Fibroblast of skin of right biceps (primary cell): ENCODE measurements at places on chromosomes 13 and 19.

DNA sequence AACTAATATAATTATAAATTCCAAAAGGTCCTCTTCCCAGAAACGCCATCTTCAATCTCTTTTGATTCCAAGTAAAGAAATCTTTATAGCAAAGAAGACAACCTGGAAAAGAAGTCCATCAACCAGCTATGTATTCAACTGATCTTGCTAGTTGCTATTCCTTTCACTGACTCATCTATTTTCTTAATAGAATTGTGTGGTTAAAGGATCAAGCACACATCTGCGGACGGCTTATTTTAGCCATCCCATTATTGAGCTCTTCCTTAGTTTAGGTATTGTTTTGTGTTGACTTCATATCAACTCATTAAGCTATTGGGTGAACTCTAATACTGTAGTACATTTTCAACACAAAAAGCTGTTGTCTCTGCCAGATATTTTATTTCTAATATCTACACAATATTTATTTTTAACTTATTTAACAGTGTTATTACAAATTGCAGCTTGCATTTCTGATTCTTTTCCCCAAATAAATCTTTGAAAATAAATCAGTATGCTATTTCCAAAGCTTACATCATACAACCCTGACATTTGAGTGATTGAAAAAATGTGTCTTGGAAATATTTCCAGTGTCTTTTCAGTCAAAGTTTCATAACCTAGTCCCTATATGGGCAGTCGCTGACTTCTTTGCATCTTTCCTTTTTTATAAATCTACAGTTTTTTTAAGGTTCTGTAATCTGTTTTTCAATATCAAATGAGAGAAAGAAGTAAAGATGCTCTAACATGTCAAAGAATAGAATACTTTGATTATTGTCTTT, 158.8 kb upstream of the SPRY2 start:
- DNase-seq = peak; percentile 17

- no peak for DNase-seq
Observed at GRCh38 chr19:2816641-2817040, 3.0 kb upstream of the ZNF554 start.

GRCh38 chr13:105527127-105527526, 1008.3 kb downstream of the EFNB2 start:
- no peak for DNase-seq

DNA sequence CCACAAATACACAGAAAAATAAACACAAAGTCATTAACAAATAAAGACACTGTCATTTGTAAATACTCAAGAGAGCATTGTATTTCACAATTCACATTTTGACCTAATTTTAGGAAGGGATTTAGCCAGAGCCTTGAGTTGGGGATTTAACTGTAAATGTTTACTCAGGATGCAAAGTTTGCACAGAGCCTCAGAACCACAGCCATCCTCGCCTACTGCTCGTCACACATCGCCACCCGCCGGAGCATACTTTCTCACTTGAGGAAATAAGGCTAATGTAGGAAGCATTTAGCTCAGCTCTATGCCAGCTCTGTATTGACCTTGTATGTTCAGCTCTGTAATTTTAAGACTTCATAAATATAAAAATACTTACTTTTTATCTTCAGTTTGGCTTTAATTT, 442.7 kb downstream of the OXGR1 start:
- DNase-seq = no peak

DNA sequence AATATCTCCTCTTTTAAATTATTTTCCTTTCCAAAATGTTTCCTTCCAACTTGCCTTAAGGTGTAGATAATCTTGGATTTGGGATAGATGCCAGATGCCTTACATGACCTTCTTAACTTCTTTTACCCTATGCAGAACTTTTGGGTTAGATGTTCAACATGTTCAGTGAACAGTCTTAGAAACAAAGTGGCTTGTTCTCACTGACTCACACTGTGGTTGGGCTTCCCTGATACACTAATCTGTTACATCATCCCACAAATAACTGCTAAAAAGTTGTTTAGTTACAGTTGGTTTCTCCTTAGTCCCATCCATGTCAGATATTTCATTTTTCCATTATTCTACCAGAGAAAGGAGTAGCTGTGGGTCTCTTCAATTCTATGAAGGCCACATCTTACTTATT, 2638.2 kb downstream of the PCDH9 start:
- DNase-seq = peak; percentile 58

DNA sequence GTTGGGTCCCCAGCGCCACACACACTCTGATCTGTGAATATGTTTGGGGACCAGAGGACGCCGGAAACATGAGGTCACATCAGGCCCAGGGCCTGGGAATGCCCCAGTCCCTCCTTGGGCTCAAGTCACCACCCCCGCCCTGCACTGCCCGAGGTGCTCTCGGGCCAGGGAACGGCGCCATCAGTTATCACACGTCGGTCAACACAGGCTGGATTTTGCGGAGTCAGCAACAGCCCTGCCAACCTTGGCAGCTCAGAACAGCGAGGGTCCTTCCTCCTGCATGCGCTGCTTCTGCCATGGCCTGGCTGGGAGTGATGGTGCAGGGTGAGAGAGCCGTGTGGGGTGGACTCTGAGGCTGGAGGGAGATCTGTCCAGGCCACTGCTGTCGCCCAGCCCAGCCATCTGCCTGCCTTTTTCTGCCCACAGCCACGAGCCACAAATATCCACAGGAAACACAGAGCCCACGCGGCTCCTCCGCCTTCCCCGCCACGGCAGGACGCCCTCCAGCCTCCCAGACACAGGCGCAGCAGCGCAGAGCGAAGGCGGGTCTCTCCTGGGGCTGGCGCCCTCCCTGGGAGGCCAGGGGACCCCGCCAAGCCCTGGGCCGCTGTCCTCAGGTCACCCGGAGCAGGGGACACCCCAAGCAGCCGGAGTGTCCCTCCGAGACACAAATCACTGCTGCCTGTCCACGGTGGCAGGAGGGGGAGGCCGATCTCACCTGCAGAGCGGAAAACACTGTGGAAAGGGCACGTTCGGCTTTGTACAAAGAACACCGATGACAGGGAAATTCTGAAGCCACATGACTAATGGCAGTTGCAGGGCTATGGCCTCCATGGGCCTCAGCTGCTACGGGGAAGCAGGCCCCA, 31.6 kb upstream of the CACTIN start:
- no peak for DNase-seq

DNA sequence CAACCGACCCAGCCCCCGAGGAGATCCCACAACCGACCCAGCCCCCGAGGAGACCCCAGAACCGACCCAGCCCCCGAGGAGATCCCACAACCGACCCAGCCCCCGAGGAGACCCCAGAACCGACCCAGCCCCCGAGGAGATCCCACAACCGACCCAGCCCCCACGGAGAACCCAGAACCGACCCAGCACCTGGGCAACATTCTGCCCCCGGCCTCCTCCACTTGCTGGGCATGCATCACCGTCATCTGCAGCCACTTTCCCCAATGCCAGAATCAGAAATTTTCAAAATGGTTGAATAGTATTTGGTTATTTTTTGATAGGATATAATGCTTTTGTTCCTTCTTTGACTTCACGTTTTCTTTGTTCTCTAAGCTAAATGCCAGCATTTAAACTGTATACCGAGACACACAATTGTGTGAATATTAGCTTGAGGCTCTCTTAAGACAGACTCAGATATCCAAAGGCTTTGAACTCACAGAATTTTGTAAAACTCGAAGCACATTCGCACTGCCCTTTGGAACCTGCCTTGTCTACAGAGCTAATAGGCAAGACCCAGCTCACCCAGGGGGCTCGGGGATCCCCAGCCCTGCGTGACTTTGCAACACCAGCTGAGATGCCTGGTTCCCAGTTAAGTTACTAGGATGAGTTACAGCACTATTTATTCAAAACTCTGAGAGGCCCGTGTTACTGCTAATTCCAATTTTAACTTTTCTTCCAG, 15.5 kb upstream of the RASA3 start:
- DNase-seq = no peak

GRCh38 chr13:32017474-32017873, 14.1 kb upstream of the FRY start:
- DNase-seq = no peak
